ENCODE measurements at places on chromosomes 13 and 19. TPM values are rescaled to one million over a fixed set of nuclear protein-coding genes. Genes with fewer than 3 reads are reported as not detected.

Gene SERP2
- 12.5 TPM for total RNA-seq

Gene CEACAM3
- 1.9 TPM for total RNA-seq

Gene OR10H1
- not detected for total RNA-seq

Gene CLDND2
- total RNA-seq: not detected

Gene TMEM86B
- 1.1 TPM for total RNA-seq

Gene CD33
- 1.7 TPM for total RNA-seq

Gene MLLT1
- 20.1 TPM for total RNA-seq

Gene MBNL2
- total RNA-seq: 131 TPM

Gene PRODH2
- total RNA-seq: 0.27 TPM

Gene ATP4B
- not detected for total RNA-seq

Gene CCNA1
- total RNA-seq: 3.7 TPM

Gene VSIG10L
- total RNA-seq: 2.5 TPM

Gene IGFL4
- 0.77 TPM for total RNA-seq

Gene NCAN
- 18.9 TPM for total RNA-seq

Gene CATSPERD
- total RNA-seq: not detected

Gene ALOX5AP
- 3.5 TPM for total RNA-seq

Gene CBY2
- total RNA-seq: not detected

Gene KLK2
- not detected for total RNA-seq

Gene B3GNT8
- 1.9 TPM for total RNA-seq

Measured in camera-type eye (tissue), 1 donor.